ENCODE measurements at places on chromosomes 2 and 18.

DNA sequence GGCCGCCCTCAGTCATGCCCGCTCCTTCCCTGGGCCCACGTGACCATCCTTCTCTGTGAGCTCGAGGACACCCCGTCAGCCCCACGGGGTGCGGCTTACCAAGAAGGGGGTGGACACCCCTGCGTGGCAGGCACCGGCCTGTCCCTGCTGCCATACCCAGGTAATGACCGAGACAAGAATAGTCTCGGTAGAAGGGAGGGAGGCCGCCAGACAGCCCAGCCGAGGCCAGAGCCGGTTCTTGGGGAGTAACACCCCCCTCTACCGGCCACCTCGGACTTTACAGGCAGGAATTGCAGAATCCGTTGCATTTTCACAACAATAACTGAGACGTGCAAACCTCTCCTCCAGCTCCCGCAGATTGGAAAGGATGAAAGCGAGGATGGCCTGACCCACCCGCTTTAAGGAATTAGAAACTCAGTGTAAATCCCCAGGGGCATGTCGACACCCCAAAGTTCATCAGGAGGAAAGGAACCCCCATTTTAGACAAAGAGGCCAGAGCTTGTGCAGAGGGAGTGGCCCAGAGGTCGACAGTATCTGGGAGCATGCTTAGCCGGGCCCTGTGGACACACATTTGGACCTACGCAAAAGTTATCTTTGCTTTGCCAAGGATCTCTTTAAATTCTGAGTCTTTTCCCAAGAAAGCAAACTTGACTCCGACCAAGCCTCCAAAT lies 60.1 kb upstream of the GLI2 start:
- DNase-seq, result peak; percentile 17

- no peak for DNase-seq
Measured at GRCh38 chr18:10562773-10563160, 36.9 kb downstream of the NAPG start.

DNA sequence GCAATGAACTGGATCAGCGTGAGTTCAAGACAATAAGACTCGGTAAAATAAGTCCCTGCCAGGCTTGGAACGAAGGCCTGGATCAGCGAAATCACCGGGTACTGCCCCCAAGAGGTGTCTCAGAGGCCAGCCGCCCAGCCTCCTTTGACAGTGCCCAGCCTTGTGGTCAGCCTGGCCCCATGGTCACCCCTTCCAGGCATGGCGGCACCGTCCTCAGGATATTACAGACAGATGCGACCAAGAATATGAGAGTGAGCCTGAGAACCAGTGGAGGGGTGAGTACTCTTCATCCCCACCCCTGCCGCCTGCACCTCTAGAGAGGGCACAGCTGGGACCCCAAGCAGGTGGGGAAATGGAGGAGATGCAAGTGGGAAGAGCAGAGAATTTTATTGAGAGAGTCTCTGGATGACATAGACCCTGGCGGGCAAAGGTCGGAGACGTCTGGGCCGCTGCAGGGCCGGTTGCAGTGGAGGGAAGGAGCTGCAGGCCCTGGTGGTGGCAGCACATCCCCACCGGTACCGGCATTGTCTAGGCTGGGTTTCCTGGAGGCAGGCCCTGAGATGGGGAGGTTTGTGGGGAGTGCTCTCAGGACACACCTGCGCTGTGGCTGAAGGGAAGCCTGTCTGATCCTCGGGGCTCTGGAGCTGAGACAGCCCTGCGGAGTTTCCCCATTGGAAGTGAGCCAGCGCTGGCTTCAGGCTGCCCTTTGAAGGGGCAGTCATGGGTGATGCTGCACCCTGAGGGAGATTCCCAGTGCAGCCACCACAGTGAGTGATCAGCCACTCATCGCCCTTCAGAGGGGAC lies 190.0 kb downstream of the SEPTIN10 start:
- no peak for DNase-seq

DNA sequence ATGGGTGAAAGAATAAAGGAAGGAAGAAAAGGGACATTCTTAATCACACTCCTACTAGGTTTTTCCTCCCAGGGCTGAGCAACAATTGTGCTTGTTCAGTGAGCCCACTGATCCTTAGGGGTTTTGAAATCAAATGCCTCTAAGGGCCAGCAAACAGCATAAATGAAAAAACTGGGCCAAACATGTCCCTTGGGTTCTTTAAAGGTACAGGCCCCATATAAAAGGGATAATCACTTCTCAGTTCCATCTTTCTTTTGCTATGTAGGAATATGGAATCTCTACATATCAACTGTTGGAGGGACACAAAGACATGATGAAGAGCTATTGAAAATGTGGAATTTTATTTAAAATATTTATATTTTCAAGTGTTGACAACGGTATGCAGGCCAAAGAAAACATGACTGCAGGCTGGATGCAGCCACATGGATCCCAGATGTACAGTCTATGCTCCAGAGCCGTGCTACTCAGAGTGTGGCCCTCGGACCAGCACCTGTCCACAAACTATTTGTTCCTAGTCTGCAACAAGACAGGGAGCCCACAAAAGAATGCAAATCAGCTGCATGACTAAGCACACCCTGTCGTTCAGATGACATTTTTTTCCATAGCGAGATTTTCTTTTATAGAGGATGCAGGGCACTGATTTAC lies 110.0 kb downstream of the CDH20 start:
- no peak for DNase-seq

- DNase-seq, result no peak
Measured at GRCh38 chr2:224426656-224427055, 24.7 kb upstream of the FAM124B start.

DNA sequence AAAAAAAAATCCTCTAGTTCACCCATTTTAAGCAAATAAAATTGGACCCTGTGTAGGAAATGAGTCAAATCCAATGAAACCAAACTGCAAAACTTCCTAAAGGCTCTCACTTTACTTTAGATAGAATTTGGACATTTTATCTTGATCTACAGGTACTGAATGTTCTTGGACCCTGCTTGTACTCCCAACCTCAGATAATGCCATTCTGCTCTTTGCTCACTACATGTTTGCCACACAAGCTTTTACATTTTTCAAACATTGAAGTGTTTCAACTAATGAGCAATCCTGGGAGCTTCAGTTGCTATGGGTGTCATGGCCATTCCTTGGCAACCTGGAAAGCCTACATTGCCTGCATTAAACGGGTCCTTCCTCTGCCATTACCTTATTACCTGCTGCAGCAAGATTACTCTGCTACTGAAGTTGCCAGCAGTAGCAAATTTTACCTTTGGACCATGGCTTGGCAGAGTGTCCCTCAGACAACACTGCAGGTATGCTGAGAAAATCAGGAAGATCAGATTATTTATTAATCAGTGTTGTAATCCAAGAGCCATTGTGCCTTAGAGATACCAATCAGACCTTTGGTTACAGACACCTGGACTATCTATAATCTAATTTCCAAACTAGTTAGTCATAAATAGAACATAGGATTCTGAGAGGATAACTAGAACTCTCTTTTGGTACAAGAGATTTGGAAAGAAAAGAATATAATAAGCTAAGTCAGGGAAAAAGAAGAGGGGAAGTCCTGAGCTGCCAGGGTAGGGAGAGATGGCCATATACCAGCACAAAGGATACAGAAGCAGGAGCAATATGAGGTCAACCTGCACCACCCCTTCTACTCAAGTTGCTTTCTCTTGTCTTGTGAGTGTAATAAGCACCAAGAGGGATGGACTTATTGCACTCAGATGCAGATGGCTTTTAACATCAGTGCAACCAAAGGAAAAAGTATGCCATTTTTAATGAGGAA lies 293.3 kb upstream of the TFPI start:
- no peak for DNase-seq

DNA sequence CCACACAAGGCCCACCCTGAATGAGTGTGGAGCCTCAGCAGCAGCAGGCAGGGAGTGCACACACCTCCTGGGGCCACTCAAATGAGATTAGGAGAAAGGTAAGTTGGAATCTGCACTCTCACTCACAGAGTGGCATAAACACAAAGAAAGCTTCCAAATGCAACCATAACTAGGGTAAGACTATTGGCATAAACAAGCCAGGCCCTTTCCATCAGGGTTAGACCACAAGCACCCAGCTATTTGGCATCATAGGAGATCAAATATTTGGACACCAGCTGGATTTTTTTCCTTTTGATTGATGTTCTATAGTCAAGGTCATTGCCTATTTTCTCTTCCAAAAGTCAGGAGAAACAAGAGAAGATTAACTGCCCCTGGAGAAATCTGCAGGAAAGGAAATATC lies 471.5 kb downstream of the TXNL1 start:
- DNase-seq, result no peak

GRCh38 chr18:3236470-3236869 lies 11.1 kb upstream of the MYL12A start:
- DNase-seq, result no peak

- no peak for DNase-seq
Measured at GRCh38 chr2:97931118-97931857, 64.5 kb downstream of the TMEM131 start.

DNA sequence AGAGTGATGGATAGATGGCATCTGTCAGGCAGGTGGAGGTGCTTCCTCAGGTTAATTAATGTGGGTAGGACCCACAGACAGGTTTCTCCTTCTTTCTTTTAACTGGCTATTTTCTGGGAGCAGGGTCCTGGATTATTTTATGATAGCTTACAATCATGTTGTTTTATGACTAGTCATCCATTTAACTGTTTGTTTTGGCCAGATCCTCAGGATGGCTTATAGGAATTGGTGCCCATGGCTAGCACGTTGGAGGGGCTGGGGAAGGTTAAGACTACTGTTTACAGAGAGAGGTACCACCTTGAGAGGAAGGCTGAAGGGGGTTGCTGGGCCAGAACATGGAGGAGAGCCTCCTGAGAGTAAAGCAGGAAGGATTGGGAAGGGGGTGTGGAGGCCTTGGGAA lies 78.0 kb upstream of the MGAT5 start:
- DNase-seq, result no peak

GRCh38 chr18:69985239-69985638 lies 37.6 kb upstream of the CD226 start:
- DNase-seq, result no peak

- no peak for DNase-seq
Measured at GRCh38 chr2:58939388-58939787, 698.3 kb upstream of the FANCL start.

GRCh38 chr2:32882816-32883810 lies 63.6 kb upstream of the LTBP1 start:
- no peak for DNase-seq

DNA sequence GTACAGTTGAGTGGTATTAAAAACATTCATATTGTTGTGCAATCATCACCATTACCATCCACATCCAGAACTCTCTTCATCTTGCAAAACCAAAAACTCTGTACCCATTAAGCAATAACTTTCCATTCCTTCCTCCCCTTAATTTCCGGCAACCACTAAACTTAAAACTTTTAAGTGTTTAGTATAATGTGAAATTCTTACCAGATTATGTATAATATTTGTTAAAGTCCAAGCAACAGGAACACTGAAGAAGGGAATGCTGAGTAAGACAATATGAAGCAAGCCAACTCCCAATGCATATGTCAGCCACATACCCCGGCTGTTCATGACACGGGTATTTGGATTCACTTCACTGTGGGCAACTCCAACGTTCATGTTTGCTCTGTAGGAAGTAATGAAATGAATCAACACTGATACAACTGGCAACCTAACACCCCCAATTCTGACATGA lies 1.9 kb downstream of the ORMDL1 start:
- DNase-seq, result no peak

DNA sequence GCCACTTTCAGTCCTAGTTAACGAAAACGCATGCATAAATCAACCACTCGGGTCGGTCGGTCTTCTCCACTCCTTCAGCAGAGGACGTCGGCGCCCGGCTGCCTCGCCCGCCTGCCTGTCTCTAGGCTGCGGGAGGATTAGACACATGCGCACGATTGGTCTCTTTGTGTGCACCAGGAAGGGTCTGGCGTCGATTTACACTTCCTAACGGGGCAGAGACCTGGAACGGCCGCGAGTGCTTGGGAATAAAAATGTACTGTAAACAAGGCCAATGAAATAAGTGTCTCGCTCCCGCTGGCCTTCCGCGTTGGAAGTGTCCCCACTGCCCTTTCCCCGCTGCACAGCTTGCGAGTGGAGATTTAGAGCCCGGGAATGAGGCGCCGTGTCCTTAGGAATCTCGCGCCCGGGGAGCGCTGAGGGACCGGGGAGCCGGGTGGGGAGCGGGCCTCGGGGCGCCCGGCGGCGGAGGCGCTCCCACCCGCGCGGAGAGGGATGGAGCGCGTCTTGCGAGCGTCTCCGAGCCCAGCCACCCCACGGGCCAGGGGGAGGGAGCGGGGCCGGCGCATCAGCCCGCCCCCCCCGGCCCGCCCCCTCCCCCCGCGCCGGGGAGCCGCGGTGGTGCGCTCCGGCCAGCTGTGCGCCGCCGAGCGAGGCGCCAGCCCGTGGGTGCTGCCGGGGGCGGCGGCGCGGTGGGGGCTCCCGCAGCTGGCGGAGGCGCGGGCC lies at the start of gene DOK6:
Gene DOK6, plus strand, starts transcription at position 636 of the 723 bp plus-strand sequence.
- no peak for DNase-seq

- DNase-seq, result no peak
Measured at GRCh38 chr2:52539026-52539970, 1228.3 kb upstream of the CHAC2 start.

- no peak for DNase-seq
Measured at GRCh38 chr18:22399949-22400348, 17.8 kb downstream of the CTAGE1 start.

DNA sequence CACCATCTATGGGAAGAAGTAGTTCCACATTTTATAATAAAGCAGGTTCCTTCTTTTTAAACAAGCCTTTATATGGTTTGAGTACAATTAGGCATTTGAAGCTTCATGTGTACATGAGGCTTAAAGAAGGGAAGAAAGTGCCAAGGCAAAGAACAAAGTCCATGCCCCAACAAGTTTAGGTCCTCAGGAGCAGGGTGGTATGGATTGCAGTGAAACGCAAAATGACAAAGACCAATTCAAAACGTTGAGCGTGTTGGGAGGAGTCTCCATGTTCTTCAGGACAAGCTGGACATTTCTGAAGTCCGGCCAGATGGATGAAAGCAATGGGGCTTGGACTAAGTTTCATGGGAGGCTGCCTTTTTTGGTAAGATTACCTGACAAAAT lies 78.8 kb upstream of the FZD5 start:
- no peak for DNase-seq

- DNase-seq, result no peak
Measured at GRCh38 chr2:212619954-212620353, 81.4 kb upstream of the ERBB4 start.

DNA sequence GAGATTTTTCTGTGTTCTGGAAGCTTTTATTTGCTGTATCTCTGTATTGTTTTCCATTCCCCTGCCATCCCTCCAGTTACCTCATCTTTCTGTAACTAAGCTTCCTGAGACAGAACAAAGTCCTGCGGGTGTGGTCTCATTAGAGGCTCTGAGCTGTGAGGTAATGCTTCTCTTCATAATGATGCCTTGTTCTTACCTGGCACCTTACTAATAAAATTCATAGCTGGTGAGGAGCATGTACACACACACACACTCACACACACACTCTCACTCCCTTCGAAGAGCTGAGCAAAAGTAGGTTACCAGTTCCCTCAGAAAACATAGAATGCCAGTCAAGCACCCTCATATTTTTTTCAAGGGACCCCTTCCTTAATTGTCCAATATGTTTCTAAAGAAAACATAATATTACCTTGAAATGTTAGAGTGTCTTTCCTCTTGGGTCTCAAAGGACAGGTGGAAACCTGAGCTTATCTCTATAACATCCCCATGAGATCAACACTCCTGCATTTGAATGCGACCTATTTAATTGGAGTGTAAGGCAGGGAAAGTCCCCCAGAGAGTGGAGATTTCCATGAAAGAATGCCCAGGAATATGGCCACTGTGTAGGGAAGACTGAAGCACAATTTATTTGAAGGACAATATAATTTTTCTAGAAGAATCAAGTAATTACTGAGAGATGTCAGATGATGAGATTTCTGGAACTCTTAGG lies 161.6 kb upstream of the NCK2 start:
- no peak for DNase-seq

- DNase-seq, result no peak
Measured at GRCh38 chr18:51011709-51012108, 18.3 kb upstream of the SMAD4 start.

- no peak for DNase-seq
Measured at GRCh38 chr18:79982736-79983135, 5.6 kb downstream of the TXNL4A start.

Data from T-helper 1 cell (primary cell).